ENCODE measurements at places on chromosomes 5 and 9. TPM values are rescaled to one million over a fixed set of nuclear protein-coding genes. Genes with fewer than 3 reads are reported as not detected.

The PLCXD3 gene
- total RNA-seq: not detected

- no peak overlapping the region for H3K27ac ChIP-seq
- H3K4me3 ChIP-seq: no peak overlapping the region
Measured at GRCh38 chr5:140196115-140196814, 21.3 kb downstream of the CYSTM1 start.

GRCh38 chr5:125592856-125593255 is 830.4 kb upstream of the GRAMD2B start:
- H3K27me3 ChIP-seq: no peaks in the 10 kb centered on the region
- H3K4me1 ChIP-seq: no peaks in the 10 kb centered on the region
- no peaks in the 10 kb centered on the region for H3K36me3 ChIP-seq
- no peak overlapping the region for H3K27ac ChIP-seq

- H3K4me1 ChIP-seq: peaks cover 16% of the 10 kb centered on the region
- H3K27ac ChIP-seq: no peak overlapping the region
Measured at GRCh38 chr5:141875795-141876627, 2.2 kb downstream of the PCDH1 start.

DNA sequence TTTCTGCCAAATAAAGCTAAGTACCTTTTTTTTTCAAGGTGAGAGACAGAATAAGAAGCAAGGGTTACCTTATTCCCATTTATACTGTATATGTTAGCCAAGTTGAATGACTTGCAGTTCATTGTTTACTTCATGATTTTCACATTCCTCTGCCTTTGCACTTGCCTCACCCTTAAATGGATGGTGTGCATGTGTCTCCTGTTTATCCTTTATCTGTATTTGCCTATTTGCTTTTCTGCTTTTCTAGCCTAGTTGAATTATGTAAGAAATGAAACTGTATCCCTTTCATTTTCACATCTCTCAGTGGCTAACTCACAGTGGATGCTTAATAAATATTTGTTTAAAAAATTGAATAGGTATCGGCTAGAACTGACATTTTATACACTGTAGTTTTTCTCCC is 200.8 kb upstream of the ST8SIA4 start:
- no peak for DNase-seq
- H3K4me1 ChIP-seq: no peaks in the 10 kb centered on the region
- no peak overlapping the region for H3K27ac ChIP-seq
- H3K4me3 ChIP-seq: no peak overlapping the region
- no peaks in the 10 kb centered on the region for H3K27me3 ChIP-seq
- no peaks in the 10 kb centered on the region for H3K36me3 ChIP-seq

Measured in activated CD4-positive, alpha-beta T cell treated with anti-CD3 and anti-CD28 coated beads, Interleukin-2, amount 10 ng/mL, durations not matched to agents 7 days and 5 days (primary cell).